Stimulated activated CD4-positive, alpha-beta T cell treated with anti-CD3 and anti-CD28 coated beads, Interleukin-1b, Interleukin-23, amount 100 ng/mL, for 48 hours (primary cell): ENCODE measurements at places on chromosomes 1 and 21.

- DNase-seq, result no peak
Measured at GRCh38 chr1:112359961-112360767, 35.9 kb upstream of the CTTNBP2NL start.

DNA sequence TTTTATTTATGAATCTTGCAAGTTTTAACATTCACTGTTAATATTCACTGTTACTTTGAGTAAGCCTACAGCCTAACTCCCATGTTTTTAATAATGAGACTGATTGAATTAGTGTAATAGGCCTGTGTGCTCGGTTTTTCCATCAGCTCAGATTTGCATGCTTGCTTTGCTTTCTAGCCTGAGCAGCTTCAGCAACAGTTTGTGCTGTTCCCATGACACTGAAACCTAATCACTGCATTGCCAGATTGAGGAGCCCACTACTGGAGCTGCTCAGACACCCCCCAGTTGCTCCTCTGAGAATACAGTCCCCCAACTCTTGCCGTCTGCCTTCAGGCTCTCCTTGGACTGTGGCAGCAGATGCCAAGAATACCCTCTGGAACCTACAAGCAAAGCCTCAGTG, 695.4 kb downstream of the BRINP3 start:
- DNase-seq, result no peak

DNA sequence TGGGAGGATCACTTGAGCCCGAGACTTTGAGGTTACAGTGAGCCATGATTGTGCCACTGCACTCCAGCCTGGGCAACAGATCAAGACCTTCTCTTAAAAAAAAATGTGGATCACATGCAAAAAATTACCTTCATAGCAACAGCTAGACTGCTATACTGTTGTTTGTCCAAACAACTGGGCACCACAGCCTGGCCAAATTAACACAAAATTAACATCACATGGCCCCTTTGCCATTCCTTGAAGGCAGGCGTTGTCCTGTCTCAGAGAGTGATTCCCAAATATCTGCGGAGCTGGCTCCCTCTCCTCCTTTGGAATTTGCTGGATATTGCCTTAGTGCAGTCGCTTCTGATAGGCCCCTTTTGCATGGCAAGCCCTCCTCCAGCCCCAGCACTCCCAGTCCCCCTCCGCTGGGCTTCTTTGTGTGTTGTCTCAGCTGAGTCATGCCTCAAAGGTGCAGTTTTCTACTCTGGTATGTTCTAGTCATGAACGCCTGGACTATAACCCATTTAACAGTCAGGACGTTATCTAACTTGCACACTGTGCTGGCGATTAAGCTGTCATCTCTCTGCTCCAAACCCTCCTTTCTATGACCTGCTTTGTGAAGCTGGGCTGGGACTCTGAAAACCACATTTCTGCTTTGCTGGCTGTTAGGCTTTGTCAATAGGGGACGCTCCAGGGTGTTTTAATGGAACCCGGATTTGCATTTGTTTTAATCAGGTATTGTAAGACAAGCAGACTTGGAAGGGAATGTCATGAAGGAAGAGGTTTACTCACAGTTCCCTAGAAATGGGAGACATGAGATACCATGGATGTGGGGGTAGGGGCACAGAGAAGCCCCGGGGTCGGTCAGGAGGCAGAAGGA, 20.1 kb upstream of the HPCAL4 start:
- DNase-seq, result no peak

- no peak for DNase-seq
Measured at GRCh38 chr21:32248571-32249461, 30.0 kb downstream of the MIS18A start.

- DNase-seq, result no peak
Measured at GRCh38 chr1:160137216-160137862, 14.1 kb upstream of the ATP1A4 start.

GRCh38 chr1:202989879-202990278, 17.3 kb upstream of the TMEM183A start:
- DNase-seq, result no peak

GRCh38 chr1:36691374-36691773, 208.7 kb upstream of the CSF3R start:
- no peak for DNase-seq

- DNase-seq, result no peak
Measured at GRCh38 chr1:201681375-201681774, 142.4 kb downstream of the NAV1 start.

DNA sequence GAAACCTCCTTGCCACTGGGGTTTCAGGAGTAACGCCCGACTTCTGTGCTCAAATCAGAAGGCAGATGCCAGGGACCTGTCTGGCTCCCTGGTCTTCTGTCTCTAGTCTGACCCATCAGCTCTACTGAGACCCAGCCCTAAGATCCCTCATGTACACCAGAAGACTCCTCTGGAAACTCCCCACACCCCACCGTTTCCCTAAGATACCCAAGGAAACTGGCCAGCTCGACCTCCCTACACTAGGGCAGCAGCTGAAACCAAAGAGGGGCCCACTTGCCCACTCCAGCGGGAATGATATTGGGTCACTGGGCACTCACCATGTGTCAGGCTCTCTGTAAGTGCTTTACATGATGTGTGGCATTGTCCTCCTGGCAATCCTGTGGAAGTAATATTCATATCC, 469 bp upstream of the S100A16 start:
- DNase-seq, result no peak

DNA sequence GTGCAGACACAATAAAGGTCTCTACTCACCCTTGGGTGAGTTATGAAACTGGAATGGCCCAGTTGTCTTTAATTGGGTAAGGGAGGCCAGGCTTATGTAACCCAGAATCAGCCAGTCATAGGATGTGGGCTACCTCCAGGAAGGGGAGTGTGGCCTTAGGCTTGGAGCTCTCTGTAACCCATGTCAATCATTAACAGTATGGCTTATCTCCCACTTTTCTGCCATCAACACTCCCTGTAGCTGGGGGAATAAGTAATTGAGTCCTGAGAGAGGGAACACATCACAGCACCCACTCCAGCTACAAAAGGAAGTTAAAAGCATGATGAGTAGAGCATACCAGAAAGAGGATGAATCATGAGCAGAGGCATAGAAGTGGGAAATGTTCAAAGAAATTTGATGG, 327.0 kb upstream of the DUSP10 start:
- no peak for DNase-seq

GRCh38 chr1:205128050-205128449, 6.3 kb upstream of the RBBP5 start:
- no peak for DNase-seq

GRCh38 chr1:199282751-199283305, 644.0 kb downstream of the PTPRC start:
- DNase-seq, result no peak

DNA sequence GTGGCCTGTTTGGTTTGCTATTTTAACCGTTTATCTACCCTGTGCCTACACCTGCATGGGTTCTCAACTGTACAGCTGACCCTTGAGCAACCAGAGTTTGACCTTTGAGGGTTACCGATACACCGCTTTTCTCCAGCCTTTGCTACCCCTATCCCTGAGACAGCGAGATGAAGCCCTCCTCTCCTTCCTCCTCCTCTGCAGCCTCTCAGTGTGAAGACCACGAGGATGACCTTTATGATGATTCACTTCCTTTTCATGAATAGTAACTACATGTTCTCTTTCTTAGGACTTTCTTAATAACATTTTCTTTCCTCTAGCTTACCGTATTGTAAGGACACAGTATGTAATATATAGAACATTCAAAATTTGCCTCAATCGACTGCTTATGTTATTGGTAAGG, 14.5 kb upstream of the RNF187 start:
- no peak for DNase-seq

GRCh38 chr1:156857532-156857931, 1.4 kb downstream of the INSRR start:
- DNase-seq, result no peak

- DNase-seq, result no peak
Measured at GRCh38 chr1:39328586-39329121, 124.2 kb downstream of the MACF1 start.
